Stimulated activated CD8-positive, alpha-beta memory T cell treated with anti-CD3 and anti-CD28 coated beads, Interleukin-7, amount 100 ng/mL, for 1 hour (primary cell): ENCODE measurements at places on chromosomes 13 and 19.

GRCh38 chr19:34461375-34462100, 20.0 kb upstream of the WTIP start:
- no peak for DNase-seq

- no peak for DNase-seq
Observed at GRCh38 chr19:33621811-33622504, at the start of gene CHST8. Gene CHST8, plus strand, starts transcription at chr19:33621953. Its CDS starts 67,309 bp downstream, at chr19:33689262.

- no peak for DNase-seq
Observed at GRCh38 chr13:43564952-43565351, 221.8 kb downstream of the ENOX1 start.

- no peak for DNase-seq
Observed at GRCh38 chr13:84651288-84651687, 769.0 kb upstream of the SLITRK1 start.

GRCh38 chr13:26052337-26052736, 521 bp upstream of the SHISA2 start:
- no peak for DNase-seq

DNA sequence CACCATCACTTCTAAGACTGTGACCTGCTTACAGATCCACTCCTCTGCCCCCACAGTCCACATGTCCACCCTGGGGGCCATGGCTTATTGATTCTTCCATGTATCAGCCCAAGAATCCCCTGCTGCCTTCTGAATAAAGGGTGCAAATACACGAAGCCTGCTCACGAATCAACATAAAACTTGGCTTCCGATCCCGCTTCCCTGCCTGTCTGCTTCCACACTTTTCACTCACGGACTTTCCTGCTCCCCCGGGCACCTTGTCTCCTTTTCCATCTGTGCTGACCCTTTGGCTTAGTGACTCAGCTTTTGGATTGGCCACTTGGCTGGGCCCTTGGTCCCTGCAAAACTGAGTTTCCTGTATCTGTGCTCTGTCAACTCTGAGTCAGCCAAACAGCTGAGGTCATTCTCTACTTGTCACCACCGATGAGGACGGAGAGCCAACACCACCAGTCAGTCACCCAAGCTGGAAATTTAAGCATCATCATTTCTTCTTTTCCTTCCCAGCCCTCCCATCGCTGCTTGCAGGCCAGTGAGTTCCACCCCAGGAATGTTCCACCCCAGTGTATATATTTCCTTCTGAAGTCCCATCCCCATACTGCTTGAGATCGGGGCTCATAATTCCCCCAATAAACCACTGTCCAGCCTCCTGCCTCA, 11.4 kb upstream of the USP12 start:
- no peak for DNase-seq

DNA sequence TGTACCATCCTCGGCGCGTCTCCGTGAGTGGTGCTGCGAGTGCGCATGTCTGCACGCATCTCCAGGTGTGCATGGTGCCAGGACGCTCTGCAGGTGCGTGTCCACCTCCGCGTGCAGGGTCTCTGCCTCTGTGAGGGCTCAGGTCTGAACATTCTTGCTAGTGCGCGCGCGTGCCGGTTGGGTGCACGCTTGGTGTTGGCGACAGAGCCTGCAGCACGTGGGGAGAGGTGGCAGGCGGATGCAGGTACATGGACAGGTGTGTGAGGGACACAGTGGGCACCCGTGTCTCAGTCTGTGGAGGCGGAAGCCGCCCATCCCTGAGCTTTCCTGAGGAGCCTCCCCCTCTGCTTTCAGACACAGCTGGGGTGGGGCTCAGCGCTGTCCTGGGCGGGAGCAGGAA, 4.9 kb upstream of the OR10H2 start:
- no peak for DNase-seq

- DNase-seq: no peak
Observed at GRCh38 chr13:112250788-112251445, 125.2 kb upstream of the SPACA7 start.

DNA sequence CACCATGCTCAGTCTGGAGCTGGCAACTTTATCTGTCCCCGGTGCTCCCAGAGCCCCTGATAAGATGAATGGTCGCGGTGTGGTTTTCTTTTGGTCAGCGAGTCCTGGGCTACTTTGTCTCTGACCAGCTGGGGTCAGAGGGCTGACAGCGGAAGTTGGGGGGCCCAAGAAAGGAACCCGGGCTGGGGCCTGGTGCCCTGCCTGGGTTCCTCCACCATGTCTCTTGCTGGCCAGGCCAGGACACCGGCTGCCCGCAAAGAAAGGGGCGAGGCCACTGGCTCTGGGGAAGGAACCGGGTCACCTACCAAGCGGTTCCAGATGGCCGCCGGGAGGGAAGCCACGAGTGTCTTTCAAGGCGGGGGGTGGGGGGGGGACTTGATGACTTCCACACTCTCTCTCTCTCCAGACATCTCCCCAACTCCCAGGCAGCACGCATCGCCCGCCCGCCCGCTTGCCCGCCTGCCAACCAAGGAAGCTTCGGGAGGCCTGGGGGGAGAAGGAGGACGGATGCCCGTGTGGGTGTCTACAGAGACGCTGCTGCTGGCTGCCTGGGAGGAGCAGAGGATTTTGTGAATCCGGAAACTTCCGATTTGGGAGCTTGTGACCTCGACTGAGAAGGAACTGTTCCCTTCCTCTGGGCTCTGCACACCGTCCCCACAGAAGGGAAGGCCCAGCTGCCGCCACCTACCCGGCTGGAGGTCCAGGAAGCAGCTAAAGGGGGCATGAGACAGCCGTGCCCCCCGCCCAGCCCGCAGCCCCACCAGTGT, 1.1 kb downstream of the PIP5K1C start:
- no peak for DNase-seq

- no peak for DNase-seq
Observed at GRCh38 chr19:33437821-33438671, 64.5 kb downstream of the CEBPG start.

GRCh38 chr13:98878486-98879126, 99.3 kb downstream of the DOCK9 start:
- DNase-seq: no peak

DNA sequence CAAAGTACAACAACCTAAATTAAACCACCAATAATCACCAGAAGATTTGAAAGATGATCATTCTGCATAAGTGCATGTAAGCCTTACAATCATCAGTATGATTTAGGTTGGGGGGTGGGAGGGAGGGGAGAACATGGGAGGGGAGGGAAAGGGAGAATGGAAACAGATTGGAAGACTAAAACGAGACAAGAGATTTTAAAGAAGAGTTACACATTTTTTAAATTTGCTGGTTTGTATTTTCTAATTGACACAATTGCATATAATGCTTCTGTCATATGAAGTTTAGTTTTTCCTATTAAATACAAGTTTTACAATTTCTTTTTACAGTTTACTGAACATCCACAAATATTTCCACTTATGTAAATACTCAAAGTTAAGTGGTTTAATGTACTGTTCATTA, 2118.9 kb downstream of the PCDH9 start:
- DNase-seq: no peak

- no peak for DNase-seq
Observed at GRCh38 chr19:15516363-15516762, 8.0 kb downstream of the CYP4F22 start.

GRCh38 chr13:51444922-51445321, 7.9 kb downstream of the INTS6 start:
- no peak for DNase-seq

- no peak for DNase-seq
Observed at GRCh38 chr13:43799191-43799590, 12.4 kb upstream of the ENOX1 start.

DNA sequence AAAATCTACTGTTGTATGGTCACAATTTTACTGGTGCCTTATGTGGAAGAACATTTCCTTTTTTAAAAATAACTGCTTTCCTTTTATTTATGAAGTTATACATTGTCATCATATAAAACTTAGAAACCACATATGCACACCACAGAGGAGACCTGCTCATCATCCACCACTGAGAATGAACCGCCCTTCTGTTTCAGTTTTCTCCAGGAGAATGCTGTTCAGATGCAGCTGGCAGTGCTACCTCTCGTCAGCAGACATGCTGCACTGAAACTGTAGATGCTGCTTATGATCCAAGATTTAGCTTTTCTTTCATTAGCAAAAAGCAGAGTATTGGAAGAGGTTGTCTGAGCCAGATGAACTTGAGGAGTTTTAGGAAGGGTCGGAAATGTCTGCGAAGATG, 10.1 kb downstream of the SLC25A15 start:
- DNase-seq: no peak

GRCh38 chr19:16463991-16464575, 7.7 kb downstream of the EPS15L1 start:
- DNase-seq: no peak

DNA sequence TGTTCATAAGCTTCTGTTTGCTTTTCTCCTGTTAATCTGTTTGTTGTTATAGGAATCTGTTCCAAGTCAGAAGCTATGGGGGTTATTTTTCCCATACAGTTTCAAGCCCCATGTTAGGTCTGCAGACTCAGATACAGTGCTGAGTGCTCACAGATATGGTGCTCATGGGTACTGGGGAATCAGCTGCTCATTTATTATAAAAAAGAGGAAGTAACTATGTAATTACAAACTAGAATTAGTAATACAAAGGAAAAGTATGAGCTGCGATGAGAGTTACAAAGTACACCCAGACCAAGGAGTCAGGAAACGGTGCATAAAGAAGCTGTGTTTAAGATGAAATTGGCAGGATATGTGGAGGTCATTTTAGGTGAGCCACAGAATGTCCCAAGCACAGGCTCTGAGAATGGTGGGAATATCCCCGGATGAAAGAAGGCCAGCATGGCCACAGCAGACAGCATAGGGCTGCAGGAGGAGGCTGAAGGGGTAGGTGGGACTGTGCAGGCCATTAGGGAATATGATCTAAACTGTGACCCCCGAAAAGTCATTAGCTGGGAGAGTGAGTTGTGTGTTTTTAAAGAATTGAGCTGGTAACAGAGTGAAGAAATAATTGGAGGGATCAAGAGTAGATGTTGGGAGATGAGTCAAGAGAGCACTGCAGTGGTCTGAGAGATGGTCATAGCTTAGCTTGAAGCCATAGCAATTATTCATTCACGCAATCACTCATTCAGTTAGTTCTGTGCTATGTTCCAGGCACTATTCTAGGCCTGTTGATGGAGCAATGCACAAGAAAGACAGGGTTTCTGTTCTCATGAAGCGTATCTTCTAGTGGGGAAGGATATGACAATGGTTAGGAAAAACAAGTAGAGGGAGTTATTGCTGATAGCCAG, 177.4 kb upstream of the UBL3 start:
- DNase-seq: no peak

- DNase-seq: no peak
Observed at GRCh38 chr19:34120846-34121639, 51.3 kb upstream of the LSM14A start.

DNA sequence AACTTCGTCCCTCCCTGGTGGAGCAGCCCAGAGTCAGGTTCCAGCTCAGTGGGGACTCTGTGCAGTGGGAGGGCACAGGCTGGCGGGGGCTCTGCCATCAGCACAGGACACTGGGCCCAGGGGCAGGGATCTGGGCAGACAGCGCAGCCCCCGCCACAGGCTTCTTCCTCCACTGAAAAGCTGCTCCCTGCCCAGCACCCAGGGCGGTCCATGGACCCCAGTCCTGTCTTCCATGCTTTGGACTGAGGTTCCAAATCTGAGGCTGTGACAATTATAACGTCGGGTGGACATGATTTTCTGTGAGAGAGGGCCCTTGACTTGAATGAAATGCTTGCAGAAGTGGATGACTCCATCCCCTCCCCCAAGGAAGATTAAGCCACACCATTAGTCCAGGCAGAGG, 21.2 kb upstream of the NCCRP1 start:
- no peak for DNase-seq

- no peak for DNase-seq
Observed at GRCh38 chr13:77298426-77298825, 28.5 kb downstream of the MYCBP2 start.

DNA sequence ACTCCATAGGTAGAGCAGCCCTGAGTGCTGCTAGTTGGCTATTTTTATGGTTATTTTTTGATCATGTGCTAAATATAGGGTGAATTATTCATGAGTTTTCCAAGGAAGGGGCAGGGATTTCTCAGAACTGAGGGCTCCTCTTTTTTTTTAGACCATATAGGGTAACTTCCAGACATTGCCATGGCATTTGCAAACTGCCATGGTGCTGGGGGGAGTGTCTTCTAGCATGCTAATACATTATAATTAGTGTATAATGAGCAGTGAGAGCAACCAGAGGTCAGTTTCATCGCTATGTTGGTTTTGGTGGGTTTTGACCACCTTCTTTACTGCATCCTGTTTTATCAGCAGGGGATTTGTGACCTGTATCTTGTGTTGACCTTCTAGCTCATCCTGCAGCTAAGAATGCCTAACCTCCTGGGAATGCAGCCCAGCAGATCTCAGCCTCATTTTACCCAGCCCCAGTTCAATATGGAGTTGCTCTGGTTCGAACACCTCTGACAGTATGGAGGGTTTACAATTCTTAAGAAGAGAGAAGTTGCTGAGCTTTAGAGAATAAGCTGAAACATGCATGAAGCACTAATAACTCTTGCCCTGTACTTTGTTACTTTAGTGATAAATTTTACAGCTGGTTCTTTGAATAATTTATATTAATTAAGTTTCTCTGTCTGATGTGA, 31.7 kb downstream of the CEACAM1 start:
- no peak for DNase-seq

- DNase-seq: no peak
Observed at GRCh38 chr13:101627556-101627943, 175.1 kb downstream of the ITGBL1 start.

DNA sequence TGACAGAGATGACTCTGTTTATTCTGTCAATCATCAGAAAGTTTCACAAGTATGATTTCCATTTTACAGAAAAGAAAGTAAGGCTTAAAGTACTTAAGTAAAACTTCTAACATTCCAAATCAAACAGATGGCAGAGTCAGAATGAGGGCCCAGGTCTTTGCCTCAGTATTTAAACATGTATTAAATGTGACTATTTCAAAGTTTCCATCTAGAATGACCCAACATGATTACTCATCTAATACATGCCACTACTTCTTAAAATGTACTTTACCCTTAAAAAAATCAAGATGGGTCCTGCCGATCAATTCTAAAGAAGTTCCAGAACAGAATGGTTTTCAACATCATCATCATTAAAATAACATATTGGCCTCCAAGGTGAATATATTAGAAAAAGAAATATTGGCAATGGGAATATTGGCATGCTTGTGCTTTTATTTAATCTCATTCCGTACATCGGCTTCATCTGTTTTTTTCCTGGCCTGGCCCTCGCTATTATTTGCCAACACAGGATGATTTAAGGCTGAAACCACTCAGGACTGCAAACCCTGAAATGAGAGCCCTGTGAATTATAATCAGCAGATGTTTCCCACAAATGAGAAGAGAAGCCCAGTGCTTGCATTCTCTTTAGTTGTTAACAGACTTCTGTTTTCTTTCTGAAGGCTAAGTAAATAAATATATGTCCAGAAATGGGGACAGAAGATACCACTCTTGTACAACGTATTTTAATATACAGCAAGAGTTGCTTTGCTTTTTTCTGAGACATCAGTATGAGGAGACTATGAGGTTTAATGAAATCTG, 340.0 kb downstream of the DNAJC15 start:
- no peak for DNase-seq

GRCh38 chr19:4390567-4391305, 9.6 kb downstream of the SH3GL1 start:
- no peak for DNase-seq
